ENCODE measurements at places on chromosomes 16 and 17.
A peak's percentile ranks its signal among the peaks of the same experiment; 100 is the strongest.

GRCh38 chr16:85449885-85450245 lies 163.3 kb upstream of the GSE1 start:
- DNase-seq: no peak

GRCh38 chr17:2175294-2175628 lies 120.4 kb downstream of the HIC1 start:
- DNase-seq: no peak

DNA sequence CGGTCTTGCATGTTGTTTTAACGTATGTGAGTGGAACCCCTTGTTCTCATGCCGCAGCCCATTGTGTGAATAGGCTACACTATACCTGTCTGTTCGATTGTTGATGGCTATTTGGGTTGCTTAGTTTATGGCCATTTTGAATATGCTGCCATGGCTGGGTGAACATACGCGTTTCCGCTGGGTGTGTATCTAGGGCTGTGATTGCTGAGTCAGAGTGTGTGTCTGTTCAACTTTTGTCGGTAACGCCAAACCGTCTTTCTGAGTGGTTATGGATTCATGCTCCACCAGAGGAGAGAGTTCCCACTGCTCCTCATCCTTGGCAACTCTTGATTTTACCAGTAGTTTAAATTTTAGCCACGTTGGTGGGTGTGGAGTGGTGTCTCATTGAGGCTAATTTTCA lies 77.0 kb downstream of the METRNL start:
- peak; percentile 49 for DNase-seq

DNA sequence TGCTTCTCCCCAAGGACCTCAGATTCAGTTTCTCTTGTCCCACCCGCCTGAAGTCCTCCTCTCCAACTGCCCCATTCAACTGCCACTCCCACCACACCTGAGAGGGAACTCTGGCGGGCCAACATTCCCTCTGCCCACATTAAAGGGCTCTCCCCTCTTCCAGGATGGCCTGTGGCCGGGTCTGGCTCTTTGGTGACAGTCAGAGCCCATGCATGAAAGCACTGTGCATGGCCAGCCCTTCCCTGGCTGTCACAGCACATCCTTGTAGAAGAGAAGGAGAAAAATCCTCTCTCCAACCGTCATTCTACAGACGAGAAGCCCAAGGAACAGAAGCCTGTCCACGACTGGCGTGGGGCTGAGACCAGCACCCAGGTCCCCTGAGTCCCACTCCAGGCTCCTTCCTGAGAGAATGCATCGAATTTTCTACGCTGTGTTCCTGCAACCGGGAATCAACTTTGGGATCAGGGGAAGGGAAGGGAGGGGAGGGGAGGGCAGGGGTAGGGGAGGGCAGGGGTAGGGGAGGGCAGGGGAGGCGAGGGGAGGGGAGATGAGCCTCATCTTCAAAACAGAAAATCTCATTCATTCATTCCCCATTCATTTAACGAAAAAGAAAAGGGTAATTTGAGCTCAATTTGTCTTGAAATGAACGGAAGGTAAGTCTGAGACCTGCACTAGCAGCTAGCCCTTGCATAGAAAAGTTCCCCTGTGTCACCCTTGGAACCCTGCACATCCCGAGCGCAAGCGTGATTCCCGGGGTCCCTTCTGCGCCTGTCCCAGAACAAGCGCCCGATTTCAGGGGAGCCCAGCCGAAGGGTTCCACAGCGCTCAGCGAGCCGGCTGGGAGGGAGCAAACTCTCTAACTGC lies at the start of gene ABCC12:
ABCC12 (minus strand) TSS at position 68 of the 864 bp plus-strand sequence. CDS start 9,569 bp downstream, outside the sequence.
- no peak for DNase-seq

- no peak for DNase-seq
Observed at GRCh38 chr17:82437325-82437668, 13.3 kb downstream of the CYBC1 start.
